ENCODE measurements at places on chromosomes 3 and 15.

GRCh38 chr3:14377838-14378169 lies 24.6 kb upstream of the SLC6A6 start:
- DNase-seq = no peak

DNA sequence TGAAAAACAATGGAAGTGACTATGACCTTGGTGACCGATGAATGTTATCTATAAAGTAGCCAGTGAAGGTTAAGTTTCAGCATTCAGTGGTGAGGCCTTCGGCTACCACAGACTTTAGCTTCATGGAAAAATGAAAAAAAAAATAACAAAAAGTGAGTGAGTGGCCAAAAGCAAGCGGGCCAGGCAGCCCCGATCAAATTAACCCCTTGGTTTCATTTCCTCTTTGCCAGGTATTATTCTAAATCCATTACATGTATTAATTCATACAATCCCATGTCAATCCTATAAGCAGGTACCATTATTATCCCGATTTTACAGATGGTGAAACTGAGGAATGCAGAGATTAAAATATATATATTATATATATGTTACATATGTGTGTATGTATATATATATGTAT lies 21.0 kb upstream of the CHCHD6 start:
- no peak for DNase-seq

GRCh38 chr3:44066806-44067205 lies 174.9 kb upstream of the TOPAZ1 start:
- no peak for DNase-seq

DNA sequence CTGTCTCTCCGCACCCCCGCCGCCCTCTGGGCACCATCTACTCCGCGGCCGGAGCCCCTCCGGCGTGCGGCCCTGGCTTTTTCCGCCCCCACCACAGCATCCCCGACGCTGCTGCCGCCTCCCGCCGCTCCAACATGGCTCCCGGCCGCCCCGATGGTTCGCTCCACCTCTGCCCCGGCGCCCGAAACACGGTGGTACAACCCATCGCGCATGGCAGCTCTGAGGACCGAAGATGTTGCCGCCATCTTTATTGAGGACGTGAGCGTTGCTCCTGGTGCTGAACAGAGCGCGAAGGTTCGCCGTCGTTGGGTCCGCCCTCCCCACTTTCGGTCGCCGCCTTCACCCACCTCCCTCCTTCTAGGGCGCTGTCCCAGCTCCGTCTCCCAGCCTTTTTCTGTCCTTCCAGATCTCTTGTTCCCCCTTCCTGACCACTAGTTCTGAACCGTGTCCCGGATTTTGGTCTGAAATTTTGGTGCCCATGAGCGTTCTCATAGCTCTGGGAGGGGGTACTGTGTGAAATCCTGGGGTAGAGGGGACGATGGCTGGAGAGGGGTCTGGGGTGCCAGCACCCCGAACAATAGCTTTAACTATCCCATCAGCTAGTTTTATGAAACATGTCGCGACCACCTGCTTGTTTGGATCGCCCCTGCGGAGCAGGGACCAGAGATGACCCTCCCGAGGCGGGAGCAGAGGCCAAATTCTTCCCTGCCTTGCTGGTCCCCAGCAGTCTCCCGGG lies at the start of gene CELSR3:
Gene CELSR3 (minus strand): TSS at position 134 of the 736 bp plus-strand sequence. CDS start 252 bp downstream, outside the sequence.
- DNase-seq = peak; percentile 59

DNA sequence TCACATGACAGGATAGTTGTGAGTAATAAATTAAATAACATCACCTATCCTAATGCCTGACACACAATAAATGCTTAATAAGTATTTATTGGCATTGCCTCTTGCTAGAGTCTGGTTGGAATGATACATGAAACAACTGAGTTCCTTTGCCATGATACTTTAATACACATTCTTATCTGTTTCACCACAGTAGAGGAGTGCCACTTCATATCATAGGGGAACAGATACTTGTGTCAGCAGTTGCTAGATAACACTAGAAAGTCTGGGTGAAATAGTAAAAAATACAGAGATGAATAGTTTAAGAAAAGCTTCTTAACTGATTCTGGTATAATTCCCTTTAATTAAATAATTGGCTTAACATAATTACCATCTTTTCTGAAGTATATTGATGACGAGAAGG lies 380.0 kb upstream of the GOLIM4 start:
- no peak for DNase-seq

DNA sequence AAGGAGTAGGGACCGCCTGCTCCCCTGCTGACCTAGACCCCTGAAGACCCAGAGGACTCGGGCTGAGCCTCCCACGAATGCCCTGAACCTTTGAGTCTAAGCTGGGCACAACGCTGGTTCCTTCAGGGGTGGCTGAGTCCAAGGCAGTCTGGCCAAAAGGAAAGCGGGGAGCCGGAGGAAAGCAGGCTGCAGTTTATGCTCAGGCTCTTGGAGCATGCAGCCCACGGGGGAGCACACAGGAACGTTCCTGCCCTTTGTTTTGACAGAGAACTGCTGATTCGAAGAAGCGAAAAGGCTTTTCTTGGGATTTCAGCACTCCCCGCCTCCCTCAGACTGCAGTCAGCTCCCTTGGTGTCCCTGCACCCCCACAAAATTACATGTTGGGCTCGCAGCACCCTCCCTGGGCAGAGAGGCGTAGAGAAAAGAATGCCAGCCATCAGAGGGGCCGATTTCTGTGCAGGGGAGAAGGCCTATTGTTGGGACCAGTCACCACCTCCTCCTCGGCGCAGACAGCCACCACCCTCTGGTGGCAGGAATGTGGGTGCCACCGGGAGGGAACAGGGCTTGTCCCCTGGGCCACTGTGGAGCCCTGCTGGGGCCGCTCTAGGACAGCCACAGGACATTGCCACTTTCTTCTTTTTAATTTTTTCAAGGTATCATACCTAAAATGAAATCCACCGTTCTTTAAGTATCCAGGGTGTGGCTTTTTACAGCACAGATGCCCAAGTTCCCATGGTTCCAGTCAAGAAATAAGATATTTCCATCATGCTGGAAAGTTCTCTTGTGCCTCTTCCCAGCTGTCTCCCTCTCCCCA lies 72.2 kb downstream of the SMAD6 start:
- DNase-seq = peak; percentile 15

- no peak for DNase-seq
Observed at GRCh38 chr3:64073158-64073761, 50.0 kb upstream of the PSMD6 start.

DNA sequence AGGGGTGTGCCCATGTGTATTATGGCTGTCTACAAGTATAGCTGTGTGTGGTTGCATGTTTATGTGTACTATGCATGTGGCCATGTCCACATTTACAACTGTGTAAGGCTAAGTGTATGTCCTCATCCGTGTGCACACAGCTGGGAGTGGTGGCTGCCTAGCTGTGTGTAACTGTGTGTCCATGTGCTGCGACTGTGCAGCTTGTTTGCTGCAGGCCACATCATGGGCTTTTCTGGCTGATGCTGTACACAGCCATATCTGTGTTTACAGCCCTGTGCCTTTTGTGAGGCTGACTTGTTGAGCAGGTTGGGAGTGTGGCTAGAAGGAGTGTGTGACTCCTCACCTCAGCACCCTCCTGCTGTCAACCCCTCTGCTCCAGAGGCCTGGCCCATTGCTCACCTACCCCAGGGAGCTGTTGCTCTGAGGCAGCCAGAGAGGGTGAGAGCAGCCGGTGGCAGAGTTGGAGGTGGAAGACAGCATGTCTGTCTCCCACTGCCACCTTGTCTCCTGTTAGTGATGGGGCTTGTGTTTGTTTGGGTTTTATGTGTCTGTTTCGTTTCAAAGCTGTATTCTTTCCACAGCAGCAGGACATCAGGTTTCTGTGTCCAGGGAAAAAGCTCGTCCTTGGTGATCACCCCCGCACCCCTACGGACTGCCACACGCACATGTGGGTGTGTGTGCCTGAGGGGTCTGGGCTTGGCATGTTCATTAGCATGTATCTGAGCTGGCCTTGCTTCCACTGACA lies 1.4 kb upstream of the GRM2 start:
- DNase-seq = no peak

- DNase-seq = no peak
Observed at GRCh38 chr3:175885231-175885766, 1026.2 kb downstream of the NAALADL2 start.

DNA sequence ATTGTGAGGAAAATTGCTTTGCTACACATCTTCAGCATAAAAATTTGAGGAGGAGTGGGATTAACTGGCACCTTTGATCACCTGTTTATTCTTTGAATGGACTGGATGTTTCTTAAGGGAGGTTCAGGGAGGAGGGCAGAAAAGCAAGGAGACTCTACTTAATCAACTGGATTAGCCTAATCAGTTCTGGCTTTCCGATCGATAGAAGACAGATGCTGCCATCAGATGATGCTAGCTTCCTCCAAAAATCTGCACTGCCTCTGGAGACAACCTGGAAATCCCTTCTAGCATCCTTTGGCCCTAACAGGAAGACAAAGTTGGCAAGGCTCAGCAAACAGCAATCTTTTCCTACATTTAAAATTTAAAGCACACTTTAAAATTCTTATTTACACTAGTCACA lies 197.8 kb downstream of the EBLN2 start:
- DNase-seq = no peak

DNA sequence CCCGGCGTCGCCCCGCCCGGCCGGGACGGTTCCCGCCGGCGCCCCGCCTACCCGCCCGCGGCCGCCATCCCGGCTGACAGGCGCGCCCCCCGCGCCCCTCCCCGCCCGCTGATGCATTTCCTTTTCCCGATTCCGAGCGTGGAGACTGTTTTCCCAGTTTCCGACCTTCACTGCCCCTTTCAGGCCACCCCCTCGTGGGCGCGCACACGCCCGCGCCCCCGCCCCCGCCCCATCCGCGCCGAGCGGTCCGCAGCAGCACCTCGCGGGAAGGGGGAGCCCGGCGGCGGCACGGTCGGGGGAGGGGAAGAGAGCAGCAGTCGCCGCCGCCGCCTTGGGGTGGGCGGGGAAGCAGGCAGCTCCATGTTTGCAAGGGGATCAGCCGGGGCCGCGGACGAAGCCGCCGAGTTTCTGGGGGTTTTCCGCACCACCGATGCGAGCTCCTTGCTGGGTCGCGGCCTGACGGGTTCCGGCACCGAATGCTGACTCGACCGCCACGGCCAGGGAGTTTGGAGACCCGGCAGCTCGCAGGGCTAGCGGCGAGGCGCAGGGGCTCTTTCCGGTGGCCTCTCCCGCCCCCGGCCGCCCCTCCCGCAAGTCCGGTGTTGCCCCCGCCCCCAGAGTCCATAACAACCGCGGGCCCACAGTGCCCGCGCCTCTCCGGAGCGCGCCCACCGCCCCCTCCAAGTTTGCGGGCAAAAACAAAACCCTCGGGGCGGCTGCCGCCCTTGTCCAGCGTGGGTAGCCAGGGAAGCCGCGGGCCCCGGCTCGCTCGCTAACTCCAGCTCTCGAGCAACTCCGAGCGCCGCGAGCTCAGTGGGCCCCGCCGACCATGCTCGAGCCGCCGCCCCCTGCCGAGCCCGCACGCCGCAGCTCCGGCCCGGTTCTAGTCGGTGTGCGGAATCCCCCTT lies 3.2 kb upstream of the SIN3A start:
- peak; percentile 56 for DNase-seq

DNA sequence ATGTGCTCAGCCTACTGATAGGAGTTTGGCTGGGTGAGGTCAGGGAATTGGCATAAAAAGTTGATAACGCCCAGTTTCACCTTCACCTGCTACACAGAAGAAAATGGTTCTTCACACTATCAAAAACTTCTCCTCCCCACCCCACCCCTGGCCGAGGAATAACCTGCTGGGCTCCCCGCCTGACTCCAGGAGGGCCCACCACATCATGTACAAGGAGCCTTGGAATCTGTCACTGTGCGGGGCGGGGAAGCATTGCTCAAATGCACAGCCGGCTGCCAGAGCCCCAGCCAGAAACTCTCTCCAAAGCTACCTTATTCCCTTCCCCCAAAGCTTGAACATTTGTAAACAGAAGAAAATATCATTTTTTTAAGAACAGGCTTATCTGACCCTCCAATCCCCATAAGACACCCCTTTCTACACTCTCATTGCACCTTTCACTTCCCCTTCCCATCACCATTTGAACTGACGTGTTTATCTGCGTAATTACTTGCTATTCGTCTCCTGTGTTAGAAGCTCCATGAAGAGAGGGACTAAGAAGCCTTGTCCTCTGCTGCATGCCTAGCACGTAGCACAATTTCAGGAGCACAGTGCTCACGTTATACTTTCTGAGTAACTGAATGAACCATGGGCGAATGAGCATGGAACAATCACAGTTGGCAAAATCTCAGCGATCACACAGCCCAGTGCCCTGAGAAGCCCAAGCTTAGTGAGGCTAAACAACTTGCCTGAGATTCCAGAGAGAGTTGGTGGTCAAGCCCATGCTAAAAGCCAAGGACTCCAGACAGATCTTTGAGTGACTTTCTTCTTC lies 82.9 kb downstream of the HES1 start:
- no peak for DNase-seq

DNA sequence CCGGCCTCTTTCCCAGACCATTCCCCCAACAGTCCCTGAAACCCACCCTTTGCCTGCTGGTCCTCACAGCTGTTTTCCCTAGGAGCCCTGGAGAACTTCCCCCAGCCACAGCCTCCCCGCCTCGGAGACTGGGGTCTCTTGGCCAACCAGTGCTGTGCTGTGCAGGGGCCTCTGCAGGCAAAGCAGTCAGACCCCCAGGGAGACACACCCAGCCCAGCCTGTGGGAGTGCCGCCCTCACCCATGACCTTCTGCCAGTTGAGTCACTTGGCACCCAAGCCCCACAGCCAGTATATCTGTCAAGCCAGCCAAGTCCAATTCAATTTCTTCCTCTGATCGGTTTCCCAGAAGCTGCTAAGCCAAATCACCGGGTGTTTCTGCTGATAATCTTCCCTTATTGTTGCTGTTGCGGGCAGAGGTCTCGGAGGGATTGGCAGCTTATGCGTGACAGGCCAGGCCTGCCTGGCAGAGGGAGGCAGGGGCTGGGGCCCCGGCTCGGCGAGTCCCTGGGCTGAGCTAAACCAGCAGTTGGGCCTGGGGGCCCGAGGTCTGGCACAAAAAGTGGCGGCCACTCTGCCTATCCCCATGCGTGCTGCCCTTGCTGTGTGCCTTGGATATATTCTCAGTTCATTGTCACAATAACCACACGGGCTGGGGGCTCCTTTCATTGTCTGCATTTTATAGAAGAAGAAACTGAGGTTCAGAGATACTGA lies 65.6 kb upstream of the SLC6A1 start:
- DNase-seq = no peak

DNA sequence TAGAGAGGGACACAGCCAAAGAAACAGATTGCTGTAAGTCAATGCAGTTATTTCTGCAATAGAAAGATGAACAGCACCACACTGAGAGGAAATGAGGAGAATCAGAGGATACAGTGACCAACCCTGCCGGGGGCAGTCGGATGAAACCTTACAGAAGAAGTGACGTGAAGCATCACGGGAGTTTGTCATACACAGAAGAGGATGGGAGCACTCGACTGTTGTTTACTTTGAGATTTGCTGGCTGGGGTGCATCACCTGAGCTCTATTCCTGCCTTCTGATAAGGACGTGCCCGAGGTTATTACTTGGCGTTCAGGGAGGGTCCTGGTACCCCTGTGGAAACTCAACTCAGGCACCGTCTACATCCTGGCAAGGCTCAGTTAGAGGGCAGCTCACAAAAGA lies 45.4 kb downstream of the MAGEF1 start:
- DNase-seq = no peak

- no peak for DNase-seq
Observed at GRCh38 chr3:28867836-28868235, 413.0 kb upstream of the RBMS3 start.

All from stimulated activated CD4-positive, alpha-beta T cell treated with anti-CD3 and anti-CD28 coated beads, TNF-alpha, amount 100 ng/mL, for 48 hours (primary cell).